ACHN (cell line): ENCODE measurements at places on chromosomes 12 and 14.

GRCh38 chr12:46701356-46701755 is 124.4 kb downstream of the SLC38A4 start:
- no peak for DNase-seq

DNA sequence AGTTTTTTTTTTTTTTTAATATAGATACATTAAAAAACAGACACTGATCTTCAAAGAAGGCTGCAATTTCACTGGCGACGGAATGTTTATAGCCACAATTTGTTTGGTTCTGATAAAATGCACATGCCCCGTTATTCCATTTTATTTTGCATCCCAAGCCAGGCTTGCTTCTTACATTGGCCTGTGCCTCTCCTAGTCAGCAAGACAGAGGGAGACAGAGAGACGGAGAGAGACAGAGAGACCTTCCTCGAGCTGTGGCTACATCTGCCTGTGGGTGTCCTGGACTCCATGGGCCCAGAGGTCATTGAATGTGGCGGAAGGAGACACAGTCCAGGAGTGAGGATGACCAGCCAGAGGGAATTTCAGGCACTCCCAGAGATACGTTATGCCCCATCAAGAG is 926.6 kb downstream of the VRK1 start:
- DNase-seq, result no peak

- DNase-seq, result no peak
These were observed 34.6 kb downstream of the FIGNL2 start for GRCh38 chr12:51813931-51814310.

GRCh38 chr12:124650912-124651311 is 83.5 kb upstream of the NCOR2 start:
- DNase-seq, result no peak

DNA sequence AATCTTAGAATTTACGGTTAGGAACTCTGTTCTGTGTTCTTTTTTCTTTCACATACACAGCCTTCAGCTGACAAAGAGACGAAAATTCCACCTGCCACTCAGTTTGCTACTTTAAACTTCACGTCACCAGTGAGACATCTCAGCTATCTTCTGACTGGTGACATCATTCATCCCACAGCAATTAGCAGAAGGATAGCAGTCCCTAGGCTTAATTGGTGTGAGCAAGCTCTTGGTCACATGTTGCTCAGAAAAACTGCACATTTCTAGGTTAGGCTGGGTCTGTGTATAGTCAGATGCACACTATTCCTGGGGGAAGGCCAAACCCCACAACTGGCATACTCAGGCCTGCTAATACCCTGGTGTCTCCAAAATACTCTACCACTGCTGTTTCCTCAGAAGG is 23.9 kb downstream of the SLC7A7 start:
- no peak for DNase-seq

- no peak for DNase-seq
These were observed 19.4 kb downstream of the CAND1 start for GRCh38 chr12:67288561-67288960.

DNA sequence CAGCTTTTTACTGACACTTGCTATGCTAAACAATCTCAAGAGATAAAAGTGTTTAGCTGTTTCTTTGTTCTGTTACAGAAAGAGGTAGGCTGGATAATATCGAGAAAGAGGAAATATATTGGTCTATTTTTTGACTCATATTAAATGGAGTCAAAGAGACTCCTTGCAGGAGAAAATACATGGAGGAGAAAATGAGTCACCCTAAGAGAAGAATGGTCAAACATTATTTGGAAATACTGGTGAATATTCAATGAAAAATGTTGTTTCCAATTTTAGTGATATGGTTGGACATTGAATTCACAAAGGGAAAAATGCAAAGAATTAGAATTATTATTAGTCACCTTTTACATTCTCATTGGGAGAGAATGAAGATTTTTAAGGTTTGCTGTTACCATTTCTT is 3.2 kb downstream of the KCNJ8 start:
- DNase-seq, result no peak

GRCh38 chr12:119686355-119686754 is 18.4 kb downstream of the PRKAB1 start:
- DNase-seq, result no peak

GRCh38 chr12:95694136-95694535 is 96.4 kb downstream of the NTN4 start:
- no peak for DNase-seq

GRCh38 chr12:106137530-106138356 is 1.0 kb downstream of the NUAK1 start:
- DNase-seq, result peak; percentile 45

GRCh38 chr14:23615856-23616255 is 20.3 kb upstream of the DHRS2 start:
- no peak for DNase-seq

GRCh38 chr12:108232565-108232964 is 103.5 kb downstream of the WSCD2 start:
- DNase-seq, result no peak

DNA sequence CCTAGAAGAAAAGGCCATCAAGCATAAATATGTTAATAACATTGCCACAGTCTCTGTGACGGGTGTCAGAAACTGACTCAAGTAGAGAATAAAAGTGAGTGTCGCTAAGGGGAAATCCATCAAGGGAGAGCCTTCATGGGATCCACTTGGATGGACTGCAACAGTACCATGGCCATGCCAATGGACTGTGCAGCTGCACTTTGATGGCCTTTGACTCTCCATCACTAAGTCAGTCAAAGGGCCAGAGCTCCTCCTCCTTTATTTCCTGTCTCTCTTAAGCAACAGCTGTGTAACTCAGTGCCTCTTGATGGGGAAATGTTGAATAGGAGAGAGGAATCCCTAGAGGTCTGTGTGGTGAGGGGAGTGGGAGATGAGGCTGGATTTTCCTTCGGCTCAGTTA is 335.2 kb downstream of the BMP4 start:
- DNase-seq, result no peak

- DNase-seq, result no peak
These were observed 98.0 kb upstream of the E2F7 start for GRCh38 chr12:77163074-77164038.

GRCh38 chr12:108966378-108967151 is 54.3 kb downstream of the SVOP start:
- no peak for DNase-seq

DNA sequence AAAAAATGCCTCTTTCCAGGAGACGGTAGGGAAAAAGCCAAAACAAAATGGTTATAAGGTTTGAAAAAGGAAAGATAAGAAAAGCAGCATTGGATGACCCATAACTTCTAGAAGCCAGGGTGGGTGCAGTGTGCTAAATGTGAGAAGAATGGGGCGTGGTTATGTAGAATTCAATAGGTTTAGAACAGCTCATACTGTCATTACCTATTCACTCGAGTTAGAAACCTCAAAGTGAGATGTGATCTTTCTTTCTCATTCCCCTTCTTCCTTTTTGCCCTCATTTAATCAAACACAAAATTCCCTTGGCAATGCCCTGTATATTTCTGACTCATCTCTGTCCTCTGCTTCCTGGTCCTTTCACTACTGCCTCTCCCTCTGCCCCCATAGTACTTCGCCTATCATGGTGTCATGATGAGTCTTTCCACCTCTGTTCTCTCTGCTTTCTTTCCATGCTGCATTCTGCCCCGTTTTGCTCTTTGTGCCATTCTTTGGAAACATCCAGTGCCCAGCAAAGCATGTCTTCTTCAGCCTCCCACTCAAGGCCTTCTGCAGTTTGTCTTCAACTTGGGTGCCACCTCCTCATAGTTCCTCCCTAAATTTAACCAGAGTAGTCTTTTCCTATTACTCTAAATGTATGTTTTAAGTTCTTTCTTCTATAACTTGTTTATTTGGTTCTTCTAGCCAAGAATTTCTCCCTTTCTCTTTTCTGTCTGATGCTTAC is 496.3 kb downstream of the NRXN3 start:
- no peak for DNase-seq

DNA sequence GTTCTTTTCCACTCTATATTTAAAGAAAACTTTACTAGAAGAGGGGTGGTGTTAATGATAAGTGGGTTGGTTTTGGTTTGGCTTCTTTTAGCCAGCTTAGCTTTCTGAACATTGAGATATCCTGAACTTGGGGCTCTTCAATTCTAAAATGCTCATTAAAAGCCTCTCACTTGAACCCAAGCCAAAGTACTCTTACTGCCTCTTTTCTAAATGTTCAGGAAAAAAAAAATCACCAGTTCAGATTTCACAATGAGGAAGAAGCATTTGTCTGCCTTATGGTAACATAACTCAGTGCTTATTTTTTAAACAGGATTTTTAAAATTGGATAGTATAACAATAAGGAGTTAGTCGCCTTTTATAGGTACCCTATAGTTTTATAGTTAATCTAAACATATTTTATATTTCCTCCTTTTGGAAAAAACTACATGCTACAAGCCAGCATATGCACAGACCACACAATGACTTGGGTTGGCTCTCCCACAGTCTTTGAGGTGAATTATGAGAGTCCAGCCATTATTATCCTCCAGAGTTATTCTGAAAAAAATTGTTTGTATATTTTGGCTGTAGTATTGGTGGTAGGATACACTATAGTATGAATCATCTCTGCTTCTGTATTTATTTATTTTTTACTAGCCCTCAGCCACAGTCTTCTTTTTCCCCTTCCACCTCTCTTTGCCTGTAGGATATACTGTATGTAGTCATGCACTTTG is 195.5 kb upstream of the TMPO start:
- no peak for DNase-seq

DNA sequence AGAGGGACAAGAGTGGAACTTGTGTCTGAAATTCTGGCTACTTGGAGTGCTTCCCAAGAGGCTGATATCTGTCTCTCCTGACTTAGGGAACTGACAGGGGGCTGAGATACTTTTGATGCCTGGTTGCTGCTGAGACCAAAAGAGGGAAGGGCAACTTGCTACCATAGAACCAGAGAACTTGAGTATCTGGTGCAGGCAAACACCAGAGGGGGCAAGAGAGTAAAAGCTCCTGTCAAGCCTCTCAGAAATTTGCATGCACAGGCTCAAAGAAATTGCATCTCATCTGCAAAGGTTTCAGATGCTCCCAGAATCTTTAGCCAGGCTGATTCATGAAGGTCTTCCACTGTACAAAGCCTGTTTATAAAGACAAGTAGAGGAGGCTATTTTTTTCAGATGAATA is 391.3 kb upstream of the FOXG1 start:
- DNase-seq, result peak; percentile 19

DNA sequence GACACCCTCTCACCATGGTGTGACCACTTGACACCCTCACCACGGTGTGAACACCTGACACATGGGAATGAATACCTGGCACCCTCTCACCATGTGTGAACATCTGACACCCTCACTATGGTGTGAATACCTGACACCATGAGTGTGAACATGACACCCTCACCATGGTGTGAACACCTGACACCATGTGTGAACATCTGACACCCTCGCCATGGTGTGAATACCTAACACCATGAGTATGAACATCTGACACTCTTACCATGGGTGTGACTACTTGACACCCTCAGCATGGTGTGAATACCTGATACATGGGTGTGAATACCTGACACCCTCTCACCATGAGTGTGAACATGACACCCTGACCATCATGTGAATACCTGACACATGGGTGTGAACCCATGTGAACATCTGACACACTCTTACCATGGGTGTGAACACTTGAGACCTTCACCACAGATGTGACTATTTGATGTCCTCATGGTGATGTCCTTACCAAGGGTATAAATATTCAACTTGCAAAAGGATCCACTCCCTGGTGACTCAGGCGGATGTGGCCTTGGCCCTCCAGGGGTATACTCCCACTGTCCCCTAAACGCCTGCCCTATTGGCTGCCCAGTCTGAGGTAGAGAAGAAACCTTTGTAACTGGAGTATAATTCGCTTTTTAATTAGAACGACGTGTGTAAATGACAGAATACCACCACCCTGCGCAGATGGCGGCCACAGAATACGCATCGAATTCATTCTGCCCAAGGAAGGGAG is 29.1 kb downstream of the RFLNA start:
- no peak for DNase-seq

- no peak for DNase-seq
These were observed 39.9 kb downstream of the MAX start for GRCh38 chr14:65062096-65063075.

DNA sequence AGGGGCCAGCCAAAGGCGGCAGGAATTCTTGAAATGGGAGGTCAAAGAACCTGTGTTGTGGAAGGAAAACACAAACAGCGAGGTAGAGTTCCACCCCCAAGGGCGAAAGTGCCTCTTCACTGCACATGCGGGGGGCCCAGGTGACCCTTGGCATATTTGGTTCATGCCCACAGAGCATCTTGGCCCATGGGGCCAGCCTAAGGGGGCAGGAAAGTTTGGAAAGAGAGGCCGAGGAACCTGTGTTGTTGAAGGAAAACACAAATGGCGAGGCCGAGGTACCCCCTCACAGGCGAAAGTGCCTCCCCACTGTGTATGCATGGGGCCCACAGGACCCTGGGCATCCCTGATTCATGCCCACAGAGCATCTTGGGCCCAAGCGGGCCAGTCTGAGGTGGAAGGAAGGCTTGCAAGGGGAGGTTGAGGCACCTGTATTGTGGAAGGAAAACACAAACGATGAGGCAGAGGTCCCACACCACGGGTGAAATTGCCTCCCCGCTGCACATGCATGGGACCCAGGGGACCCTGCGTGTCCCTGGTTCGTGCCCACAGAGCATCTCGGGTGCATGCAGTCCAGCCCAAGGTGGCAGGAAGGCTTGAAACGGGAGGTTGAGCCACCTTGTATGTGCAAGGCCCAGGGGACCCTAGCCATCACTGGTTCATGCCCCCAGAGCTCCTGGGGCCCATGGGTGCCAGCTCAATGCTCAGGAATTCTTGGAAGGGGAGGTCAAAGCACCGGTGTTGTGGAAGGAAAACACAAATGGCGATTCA is 384.1 kb downstream of the ALG10 start:
- DNase-seq, result no peak

DNA sequence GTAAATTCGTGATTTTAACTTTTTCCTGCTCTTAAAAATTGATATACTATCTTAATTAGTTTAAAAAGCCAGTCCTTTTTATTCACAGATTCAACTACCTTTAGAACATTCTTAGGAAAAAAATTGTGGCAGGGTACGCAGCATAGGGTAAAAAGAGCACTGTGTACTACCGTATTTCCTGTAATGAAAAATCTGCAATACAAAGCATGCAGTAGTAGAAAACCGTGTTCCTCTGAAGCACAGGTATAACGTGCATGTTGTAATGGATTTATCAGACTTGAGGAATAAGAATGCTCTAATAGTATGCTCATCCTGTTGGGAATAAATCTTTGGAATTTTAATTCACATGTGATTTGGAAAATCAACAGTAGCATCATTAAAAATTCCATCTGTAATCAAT is 140.5 kb downstream of the UNC79 start:
- DNase-seq, result no peak
